ENCODE measurements at places on chromosomes 6 and 20.

DNA sequence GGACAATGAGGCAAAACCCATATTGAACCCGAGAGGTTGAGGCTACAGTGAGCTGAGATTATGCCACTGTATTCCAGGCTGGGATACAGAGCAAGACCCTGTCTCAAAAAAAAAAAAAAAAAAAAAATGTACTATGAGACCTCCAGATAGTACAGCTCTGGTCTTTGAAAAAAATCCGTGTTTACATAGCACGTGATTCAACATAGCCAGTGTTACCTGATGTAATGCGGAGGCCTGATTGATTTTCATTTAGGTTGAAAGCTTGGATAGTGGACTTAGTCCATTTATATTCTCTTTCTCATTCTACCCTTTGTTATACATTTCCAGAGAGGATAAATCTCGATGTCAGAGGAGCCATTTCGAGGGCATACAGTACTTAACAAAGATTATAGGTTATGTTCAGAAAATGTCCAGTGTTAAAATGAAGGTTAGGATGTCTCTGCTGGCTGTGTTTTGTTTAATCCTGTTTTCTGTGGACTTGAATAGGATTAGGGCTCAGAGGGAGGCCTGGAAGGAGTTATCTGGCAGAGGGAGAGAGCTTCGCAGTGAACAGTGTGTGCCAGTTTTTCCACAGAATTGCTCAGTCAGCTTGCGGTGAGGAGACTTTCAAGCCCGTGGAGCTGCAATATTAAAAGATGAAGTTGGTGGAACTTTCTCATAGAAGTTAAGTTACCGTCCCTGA, 33.9 kb upstream of the BCLAF1 start:
- no peak for DNase-seq

GRCh38 chr6:16413399-16413798, 175.0 kb downstream of the GMPR start:
- no peak for DNase-seq

GRCh38 chr6:12261502-12261901, 28.7 kb upstream of the EDN1 start:
- no peak for DNase-seq

- peak; percentile 78 for DNase-seq
These were observed 24.9 kb downstream of the NCR2 start for GRCh38 chr6:41360314-41360685.

GRCh38 chr6:117481278-117481925, 1.1 kb upstream of the DCBLD1 start:
- DNase-seq: no peak

GRCh38 chr6:164200071-164200470, 785.6 kb downstream of the QKI start:
- no peak for DNase-seq

GRCh38 chr6:63446405-63446804, 125.9 kb upstream of the LOC128125822 start:
- DNase-seq: no peak

DNA sequence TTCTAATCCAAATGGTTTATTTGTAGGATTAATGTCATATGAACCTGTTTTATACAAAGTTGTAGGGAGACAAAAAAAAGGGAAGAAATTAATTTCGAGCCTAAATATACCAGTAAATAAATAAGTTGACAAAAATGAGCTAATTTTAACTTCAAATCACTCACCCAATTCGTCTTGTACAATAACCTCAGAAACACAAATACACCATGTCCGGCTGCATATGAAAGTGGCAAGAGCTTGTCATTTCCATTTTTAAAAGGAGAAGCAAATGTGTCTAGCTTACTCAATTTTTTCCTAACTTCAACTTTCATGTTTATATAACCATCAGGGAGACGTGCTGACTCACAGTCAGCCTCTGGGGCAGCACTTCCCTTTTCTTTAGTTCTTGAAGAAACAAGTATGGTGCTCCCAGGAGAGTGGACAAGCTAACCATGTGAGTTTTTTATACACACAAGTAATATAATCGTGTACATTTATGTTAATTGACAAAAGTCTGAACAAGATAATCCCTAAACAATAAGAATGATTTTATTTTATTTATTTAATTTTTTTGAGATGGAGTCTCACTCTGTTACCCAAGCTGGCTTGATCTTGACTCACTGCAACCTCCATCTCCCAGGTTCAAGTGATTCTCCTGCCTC, 55.5 kb upstream of the SGK1 start:
- DNase-seq: no peak

- DNase-seq: peak; percentile 67
These were observed 112.6 kb downstream of the THBS2 start for GRCh38 chr6:169140986-169141495.

- no peak for DNase-seq
These were observed 480 bp downstream of the ABCF1 start for GRCh38 chr6:30571762-30572082.

GRCh38 chr6:113645576-113645970, 211.6 kb upstream of the MARCKS start:
- DNase-seq: no peak

Measured in vagina (tissue), 2 donors.